ENCODE measurements at places on chromosomes 6 and 20.
A peak's percentile ranks its signal among the peaks of the same experiment; 100 is the strongest.

DNA sequence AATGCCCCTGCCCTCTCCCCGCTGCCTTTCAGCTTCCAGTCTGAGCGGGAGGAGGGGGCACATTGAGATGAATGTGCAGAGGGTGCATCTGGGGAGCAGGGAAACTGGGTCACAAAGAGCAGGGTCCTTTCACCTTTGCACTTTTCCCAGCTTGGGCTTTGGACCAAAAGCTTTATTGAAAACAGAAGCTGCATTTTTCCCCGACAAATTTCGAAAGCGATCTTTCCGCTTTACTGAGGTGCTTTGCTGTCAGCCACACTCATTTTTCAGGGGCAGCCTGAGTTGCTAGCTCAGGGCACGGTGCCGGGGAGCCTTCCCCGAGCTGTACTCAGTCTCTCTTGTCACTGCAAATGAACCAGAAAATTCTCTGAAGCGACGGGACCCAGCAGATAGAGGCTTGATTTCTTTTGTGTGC, 283.7 kb upstream of the SOX4 start:
- peaks cover 6% of the 10 kb centered on the region for H3K27me3 ChIP-seq
- no peak for DNase-seq

- no peaks in the 10 kb centered on the region for H3K27me3 ChIP-seq
- peak; percentile 95 for DNase-seq
- no peaks in the 10 kb centered on the region for H3K36me3 ChIP-seq
- no peak overlapping the region for H3K4me3 ChIP-seq
- peak overlapping the region; percentile 85 for H3K27ac ChIP-seq
Measured at GRCh38 chr20:56439771-56440291, 27.8 kb downstream of the CASS4 start.

- H3K4me1 ChIP-seq = peaks cover 24% of the 10 kb centered on the region
- H3K27me3 ChIP-seq = no peaks in the 10 kb centered on the region
- H3K4me3 ChIP-seq = peak overlapping the region; percentile 4
- DNase-seq = peak; percentile 51
- peaks cover 12% of the 10 kb centered on the region for H3K36me3 ChIP-seq
Measured at GRCh38 chr6:169692516-169692915, 9.3 kb downstream of the WDR27 start.

DNA sequence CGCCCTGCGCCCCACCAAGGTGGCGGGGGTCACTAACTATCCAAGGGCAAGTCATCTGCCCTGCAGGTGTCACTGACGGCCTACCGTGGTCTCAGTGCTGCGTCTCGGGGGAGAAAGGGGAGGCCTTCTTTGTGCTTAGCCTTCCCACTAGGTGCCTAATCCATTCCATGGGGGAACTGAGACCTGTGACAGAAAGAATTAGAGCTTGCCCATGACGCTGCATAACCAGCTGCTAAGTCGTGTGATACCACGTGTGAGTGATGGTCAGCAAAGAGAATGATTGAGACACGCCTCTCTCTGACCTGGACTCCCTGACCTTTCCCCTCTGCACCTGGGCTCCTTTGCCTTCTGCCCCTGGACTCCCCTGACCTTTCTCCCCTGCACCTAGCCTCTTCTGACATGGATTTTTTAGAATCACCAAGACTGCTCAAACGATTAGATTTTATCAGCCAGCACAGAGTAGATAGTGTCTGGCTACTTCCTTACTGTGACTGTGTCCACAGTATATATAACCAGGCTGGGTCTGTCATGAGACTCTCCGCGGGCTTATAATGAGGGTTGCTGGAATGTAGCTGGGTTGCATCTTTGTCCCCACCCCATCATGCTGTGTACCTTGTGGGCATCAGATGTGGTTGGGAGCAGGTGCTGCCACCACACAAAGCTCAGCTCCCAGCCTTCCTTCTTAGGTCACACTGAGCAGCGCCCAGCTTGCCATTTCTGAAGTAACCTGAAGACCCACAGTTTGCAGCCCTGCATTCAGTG, 140.6 kb downstream of the TMEM242 start:
- peaks cover 18% of the 10 kb centered on the region for H3K36me3 ChIP-seq

DNA sequence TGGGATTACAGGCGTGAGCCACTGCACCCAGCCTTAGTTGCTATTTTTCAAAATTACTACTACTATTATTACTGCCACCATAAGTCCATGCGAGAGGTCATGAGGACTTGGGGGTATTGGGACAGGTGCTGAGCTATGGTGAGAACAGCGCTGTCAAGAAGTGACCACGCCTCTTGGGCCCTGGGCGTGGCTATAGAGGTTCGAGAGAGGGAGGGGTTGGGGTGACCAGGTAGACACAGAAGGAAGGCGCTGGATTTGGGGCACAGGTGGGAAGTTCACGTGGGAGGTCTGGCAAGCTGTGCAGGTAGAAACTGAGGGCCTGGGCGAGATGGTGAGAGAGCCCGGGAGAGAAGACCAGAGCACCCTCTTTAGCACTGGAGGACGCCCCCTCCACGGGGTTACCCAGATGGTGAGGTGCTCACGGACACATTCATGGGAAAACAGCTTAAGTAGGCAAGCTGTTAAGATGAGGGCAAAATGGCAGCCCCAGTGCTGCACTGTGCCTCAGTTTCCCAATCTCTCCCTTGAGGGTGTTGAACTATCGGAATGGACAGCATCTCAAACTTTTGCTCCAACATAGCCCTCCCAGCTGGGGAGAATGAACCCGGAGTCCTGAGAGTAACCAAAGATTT, 61.0 kb downstream of the RAB44 start:
- no peaks in the 10 kb centered on the region for H3K4me1 ChIP-seq
- no peak overlapping the region for H3K4me3 ChIP-seq
- H3K36me3 ChIP-seq = no peaks in the 10 kb centered on the region
- H3K27me3 ChIP-seq = no peaks in the 10 kb centered on the region
- DNase-seq = no peak
